ENCODE measurements at places on chromosomes 5 and 9. TPM values are rescaled to one million over a fixed set of nuclear protein-coding genes. Genes with fewer than 3 reads are reported as not detected.

GRCh38 chr5:134084570-134084969, 29.9 kb upstream of the TCF7 start:
- no peak for DNase-seq

The SLC34A3 gene
- polyA plus RNA-seq, result 5.0 TPM

GRCh38 chr5:143076377-143076776, 306.2 kb downstream of the ARHGAP26 start:
- DNase-seq, result no peak

- no peak for DNase-seq
These were observed 43.4 kb upstream of the KIAA1958 start for GRCh38 chr9:112443200-112443599.

DNA sequence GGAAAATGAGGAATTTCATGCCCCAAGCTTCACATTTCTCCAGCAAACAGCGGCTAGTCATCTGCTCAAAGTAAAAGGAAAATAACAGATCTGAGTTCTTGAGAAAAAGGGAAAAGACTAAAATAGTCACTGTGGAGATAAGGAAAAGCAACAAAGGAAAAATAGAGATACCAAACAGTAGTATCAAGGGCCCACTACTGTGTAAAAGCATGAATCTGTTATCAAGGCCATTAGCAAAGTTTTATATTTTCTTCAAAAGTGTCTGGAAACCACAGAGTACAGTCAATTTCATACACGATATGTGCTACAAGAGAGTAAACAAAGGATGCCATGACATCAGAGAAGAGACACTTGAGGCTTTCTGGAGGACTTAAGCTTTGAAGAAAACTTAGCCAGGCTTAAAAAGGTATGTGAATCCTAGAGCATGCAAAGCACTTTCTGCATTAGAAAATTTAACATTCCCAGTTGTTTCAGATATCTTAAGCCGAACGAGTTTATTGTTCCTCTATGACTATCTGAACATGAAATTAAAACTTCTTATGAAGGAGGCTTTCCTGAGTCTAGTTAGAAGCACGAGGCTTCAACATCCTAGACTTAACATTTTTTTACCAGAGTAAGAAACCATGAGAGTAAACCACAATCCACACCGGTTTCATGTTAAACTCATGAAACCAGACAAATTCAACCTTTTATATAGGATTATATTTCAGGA, 1.2 kb downstream of the TTC33 start:
- peak; percentile 12 for DNase-seq

The INSL4 gene
- not detected for polyA plus RNA-seq

The SHISAL2B gene
- polyA plus RNA-seq, result not detected

DNA sequence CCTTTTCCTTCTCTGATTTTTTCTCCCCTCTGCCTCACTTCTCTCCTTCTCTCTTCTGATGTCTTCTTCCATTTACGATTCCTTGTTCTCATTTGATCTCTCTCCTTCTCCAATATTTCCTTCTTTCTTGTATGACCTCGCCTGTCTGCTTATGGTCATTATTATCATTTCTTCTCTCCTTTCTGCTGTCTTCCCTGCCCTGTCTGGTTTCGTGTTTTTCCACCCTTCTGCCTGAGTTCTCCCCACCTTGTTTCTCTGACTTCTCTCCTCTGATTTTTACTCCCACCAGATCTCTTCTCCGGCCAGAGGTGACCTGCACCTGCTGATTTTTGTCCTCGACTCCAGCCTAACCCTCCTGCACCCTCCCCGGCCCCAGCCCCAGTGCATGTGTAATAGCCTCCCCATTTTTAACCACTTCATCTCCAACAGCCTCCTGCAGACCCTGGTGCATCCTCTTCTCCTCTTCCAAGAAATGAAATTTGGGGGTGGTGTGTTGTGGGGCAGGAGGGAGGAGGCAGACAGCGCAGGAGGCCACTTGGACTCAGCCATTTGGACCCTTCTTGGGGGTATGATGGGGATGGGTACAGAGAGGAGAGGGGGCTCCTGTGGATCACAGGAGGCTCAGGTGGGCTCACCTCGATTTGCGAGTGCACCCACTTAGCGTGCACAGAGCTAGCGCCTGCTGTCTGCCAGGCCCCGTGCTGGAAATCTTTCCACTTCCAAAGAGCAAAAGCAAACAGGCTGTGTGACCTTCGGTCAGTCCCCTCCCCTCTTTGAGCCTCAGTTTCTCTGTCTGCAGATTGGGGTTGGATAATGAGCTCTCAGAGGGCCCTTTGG, 32.5 kb downstream of the GSN start:
- DNase-seq, result no peak

All from renal cortex interstitium (tissue), 15 donors.